ENCODE measurements at places on chromosomes 5 and 9.

DNA sequence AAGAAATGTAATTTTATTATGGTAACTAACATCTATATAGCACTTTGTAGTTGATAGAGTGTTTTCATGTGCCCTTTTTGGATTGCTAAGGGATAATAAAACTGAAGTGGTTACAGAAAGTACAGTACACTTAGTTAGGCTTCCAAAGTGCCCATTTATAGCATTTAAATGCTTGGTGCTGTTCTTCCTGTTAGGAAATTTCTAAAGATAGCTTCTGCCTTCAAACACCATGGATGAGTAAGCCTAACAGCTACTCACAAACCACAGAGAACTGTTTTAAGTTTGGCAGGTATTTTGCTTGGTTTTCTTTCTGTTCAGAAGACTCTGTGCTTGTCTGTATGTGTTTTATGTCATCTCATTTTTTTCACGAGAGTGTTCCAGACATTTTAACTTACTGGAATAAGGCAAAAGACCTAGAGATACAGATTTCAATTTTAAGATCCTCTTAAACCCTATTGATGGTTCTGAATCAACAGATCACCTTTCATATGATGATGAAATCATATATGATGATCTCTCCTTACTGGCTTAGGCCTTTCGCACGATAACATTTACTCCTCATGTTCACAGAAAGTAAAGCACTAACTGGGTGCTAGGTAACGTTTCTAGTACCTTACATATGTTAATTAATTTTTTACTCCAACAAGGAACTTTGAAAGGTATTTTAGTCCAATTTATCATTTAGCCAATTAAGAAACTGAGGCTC is 4.4 kb downstream of the RIMOC1 start:
- peak; percentile 44 for DNase-seq

GRCh38 chr9:82132024-82132423 is 143.5 kb downstream of the SPATA31D1 start:
- no peak for DNase-seq

GRCh38 chr5:170471551-170472178 is 32.2 kb upstream of the KCNIP1 start:
- DNase-seq = no peak

DNA sequence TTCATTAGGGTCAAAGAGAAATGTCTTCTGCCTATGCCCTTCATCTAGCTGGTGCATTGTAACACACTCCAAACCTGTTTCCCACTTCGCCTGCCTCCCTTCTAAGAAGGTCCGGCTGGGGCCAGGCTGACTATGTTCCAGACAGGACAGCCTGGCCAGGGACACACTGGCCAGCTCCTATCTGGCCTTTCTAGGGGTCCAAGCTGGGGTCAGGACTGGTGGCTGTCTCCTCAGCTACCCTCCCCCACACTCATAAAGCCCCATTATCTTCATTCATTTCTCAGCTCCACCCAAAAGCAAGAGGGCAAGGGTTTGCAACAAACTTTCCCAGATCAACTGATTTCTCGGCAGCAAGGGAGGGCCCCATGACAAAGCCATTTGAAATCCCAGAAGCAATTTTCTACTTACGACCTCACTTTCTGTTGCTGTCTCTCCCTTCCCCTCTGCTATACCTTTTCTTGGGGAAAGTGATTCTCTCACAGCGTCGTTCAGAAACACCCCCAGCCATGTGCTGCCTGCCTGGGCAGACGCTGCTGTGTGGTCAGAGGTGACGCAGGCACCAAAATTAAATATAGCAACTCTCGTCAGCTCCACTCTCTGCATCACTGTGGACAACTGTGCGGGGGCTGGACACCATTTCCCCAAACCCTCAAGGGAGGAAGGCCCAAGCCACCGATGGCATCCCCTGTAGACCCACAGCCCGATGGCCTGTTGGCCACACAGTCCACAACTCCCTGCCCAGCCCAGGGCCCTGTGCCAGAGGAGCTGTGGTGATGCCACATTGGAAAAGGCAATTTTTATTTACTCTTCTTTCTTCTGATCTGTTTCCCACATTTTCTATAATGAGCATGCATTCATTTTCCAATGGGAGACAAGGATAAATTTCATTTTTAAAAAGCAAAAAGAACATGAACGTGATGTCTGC is 6.1 kb downstream of the IL13 start:
- DNase-seq = no peak

DNA sequence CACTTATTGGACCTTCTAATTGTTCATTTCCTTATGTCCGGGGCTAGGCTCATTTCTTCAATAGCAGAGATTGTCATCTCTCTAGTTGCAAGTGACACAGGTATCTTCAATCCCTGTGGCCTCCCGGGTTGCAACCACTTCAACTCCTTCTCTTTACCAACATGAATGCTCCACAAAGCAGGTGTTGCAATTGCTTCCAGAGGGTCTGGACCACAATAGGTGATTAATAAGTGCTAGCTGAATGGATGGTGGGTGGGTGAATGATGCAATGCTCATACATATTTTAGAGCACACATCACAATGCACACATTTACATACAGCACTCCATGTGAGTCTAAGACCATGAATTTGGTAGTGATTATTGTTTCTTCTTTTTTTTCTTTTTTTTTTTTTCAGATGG is 2.6 kb downstream of the CEMIP2 start:
- DNase-seq = peak; percentile 85

DNA sequence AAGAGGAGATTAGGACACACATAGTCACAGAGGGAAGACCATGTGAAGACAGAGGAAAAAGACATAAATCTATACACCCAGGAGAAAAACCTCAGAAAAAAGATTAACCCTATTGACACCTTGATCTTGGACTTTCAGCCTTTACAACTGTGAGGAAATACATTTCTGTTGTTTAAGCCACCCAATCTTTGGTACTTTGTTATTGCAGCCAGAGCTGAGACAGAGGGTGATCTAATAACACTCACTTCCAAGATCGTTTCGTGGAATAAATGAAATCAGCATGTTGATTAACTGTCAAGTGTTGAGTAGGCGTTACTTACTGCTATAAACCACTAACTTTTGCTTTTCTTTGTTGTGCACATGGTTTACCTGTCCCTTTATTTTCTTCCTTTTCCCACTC is 361.2 kb upstream of the RIOK2 start:
- no peak for DNase-seq

DNA sequence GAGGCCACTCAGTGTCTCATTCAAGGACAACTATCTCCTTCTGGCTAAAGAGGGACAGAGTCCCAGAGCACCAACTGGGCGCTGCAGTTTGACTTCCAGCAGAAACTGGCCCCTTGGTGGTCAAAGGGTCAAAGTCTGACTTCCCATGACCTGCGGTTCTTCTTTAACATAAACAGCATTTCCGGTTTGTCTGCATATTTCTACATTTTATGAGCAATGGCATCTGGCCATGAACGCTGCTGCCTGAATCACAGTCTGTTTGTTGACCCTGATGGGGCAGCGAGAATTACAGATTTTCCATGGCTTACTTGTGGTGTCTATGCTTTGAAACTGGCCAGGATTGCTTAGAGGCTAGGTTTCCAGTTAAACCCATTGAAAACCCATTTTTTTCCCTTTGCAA is 1.3 kb downstream of the TNFSF15 start:
- DNase-seq = peak; percentile 94

GRCh38 chr5:77900691-77901090 is 124.6 kb upstream of the TBCA start:
- DNase-seq = no peak

- DNase-seq = no peak
These were observed 138.9 kb downstream of the NTRK2 start for GRCh38 chr9:84808416-84808815.

DNA sequence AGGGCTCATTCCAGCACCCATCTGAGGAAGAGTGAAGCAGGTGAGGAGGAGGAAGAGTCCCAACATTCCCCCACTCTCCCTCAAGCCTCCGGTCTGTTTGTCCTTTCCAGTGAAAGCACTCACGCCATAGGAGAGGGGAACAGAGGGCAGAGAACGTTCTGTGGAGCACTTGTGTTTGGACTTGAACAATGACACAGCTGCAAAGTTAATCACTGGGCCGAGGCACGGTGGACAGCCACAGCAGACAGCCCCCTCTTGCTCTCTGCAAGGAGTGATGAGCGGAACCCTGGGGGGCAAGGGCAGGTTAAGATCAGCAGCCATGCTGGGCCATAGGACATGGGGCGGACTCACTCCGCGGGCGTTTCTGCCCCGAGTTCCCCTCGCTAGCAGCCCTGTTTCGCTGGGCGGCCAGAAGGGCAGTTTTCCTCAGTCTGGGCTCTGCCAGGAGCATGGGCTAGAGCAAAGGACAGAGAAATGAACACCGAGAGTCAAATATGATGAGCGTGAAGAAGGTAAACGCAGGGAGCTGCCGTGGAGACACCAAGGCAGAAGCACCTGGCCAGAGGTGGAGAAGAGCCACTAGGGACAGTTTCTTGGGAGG is 185.7 kb downstream of the GAPVD1 start:
- no peak for DNase-seq

DNA sequence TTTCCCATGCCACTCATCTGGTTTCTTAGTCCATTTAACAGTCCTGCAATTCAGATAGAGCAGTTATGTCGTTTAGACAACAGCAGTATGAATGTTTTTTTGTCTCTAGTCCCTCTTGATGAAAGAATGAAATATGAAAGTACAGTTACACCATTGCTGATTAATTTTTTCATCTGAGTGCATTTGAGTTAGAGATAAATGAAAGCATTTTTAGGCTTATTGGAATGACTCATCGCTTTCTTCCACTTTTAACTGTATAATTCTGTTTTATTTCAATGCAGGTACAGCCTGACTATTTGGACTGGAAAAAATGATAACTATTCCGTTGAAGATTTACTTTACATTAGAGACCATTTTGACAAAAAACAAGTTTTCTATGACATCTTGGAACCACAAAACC is 28.7 kb downstream of the ANKRD34B start:
- DNase-seq = no peak

GRCh38 chr9:93226819-93227218 is 42.9 kb downstream of the WNK2 start:
- DNase-seq = no peak

DNA sequence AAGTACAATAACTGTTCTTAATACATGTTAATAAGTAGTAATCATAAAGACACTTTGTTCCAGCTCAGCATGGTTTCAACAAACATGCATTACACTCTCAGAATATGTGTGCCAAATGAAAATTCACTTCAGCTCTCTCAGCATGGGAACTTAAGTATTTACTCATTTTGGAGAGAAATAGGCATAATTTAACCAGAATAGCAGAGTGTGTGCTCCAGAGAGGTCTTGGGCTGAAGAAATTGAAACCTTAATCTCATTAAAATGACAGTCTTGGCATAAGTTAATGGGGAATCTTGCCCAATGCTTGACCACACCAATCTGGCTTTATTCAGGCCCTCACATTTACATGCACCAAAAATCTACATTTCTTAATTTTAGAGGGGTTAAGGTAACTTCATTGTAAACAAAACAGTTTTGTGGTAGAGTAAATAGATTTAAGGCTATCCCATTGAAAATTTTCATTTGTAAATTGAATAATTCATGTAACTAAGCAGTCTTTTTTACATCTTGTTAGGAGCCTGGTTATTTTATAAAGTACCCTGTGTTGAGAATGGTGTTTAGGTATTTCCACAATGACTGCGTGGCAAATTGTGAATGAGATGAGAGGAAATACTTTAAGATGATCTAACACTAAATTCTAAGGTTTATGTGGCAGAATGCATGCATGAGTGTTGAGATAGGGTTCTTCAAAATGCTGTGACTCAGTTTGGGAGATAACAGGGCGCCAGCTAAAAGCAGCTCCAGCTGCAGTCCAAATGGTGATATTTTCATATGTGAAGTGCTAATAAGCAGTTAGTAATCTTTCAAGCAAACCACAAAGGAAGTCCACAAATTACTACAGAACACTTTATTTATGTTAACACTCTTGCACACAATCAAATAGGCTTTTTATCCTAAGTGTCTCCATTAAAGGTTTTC is 11.3 kb upstream of the LOX start:
- peak; percentile 84 for DNase-seq

DNA sequence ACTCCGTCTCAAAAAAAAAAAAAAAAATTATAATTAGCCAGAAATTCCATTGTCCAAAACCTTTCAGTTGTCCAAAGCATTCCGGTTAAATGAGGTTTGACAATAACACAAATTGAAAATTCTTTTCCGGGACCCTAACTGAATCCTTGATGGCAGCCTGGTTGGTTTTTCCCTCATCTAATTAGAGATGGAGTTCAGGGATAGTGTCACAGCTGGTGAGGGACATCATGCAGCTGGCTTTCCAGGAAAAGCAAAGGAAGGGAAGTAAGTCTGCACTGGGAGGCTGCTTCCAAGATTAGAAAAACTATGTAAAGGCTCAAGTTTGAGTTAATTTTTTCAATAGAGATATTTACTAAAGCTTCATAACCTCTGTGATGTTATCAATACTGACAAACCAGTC is 195.4 kb downstream of the ADAMTS12 start:
- no peak for DNase-seq

DNA sequence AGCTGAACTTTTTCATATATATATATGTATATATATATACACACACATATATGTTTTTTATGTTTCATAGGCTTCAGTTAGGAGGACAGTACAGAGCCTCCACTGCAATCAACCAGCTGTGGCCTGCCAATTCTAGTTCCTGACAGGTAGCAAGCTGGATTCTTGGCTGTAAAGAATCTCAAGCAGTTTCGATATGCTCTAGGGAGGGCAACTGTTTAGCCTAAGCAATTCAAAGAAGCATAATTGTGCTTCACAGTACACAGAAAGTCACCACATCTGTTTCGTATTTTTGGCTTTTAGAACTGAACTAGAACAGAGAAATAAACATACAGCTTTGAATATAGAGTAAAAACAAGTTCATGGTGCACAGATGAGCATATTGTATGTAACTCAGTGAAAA is 152.4 kb upstream of the ARRDC3 start:
- DNase-seq = no peak

DNA sequence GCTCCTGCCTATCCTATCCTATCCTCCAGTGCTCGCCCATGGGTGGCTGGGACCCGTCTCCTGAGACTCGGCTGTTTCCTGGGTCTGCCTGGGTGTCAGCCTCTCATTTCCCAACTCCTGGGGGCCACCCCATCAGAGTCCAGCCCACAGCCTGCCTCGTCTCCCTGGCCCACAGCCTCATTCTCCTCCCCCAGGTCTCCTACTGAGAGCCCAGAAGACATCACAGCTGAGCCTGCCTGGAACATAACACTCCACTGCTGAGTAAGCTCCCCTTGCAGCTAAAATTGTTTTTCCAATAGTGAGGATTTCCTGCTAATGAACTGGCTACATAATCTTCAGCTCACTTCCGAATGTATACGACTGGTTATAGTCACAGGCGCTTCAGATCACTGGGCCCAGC is 95.3 kb downstream of the TTLL11 start:
- DNase-seq = no peak

- peak; percentile 3 for DNase-seq
These were observed 146.1 kb downstream of the TMEM167A start for GRCh38 chr5:82931110-82931509.

GRCh38 chr9:133445293-133445969 is 14.3 kb upstream of the CACFD1 start:
- DNase-seq = no peak

GRCh38 chr9:90724880-90725279 is 76.7 kb upstream of the SYK start:
- DNase-seq = no peak

GRCh38 chr5:24909210-24909609 is 264.4 kb upstream of the CDH10 start:
- DNase-seq = no peak
